Fibroblast of skin of right quadriceps (primary cell): ENCODE measurements at places on chromosomes 1 and 21.

- no peak for DNase-seq
Observed at GRCh38 chr1:230501242-230501641, 75.1 kb upstream of the PGBD5 start.

GRCh38 chr21:29240136-29240535, 58.6 kb upstream of the BACH1 start:
- DNase-seq = no peak

DNA sequence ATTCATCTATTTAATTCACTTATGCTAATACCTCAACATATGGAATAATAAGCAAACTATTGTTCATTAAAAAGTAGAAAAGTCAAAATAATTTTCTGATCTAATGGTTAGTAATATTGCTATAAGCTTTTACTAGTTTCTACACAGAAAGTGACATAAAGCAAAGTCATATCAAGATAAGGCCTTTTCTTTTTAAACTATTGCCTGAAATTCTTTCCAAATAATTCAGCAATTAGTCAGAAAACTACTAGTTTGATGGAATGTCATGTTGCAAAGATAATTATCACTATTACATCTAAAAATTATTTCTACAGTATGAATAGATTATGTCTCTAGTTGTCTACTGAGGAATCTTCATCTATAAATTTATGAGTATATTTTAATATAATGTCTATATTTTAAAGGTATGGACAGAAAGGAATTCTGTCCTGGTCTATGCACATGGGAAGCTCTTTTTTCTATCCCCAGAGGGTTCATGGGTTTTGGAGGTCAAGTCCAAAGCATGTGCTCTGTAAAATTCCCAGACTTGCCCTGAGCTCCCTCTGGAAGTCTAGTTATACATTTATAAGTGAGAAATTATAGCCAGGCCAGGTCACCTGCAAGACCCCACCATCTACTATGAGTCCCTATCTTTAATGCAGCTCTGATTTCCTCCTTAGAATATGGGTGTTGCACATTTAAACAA, 84.6 kb upstream of the DPYD start:
- DNase-seq = peak; percentile 62

GRCh38 chr1:226886122-226886901, 15.9 kb downstream of the PSEN2 start:
- DNase-seq = no peak

GRCh38 chr1:198175423-198176170, 18.8 kb downstream of the NEK7 start:
- DNase-seq = no peak

- DNase-seq = no peak
Observed at GRCh38 chr1:178133239-178133989, 39.5 kb downstream of the RASAL2 start.

GRCh38 chr1:184380468-184380867, 6.4 kb upstream of the C1orf21 start:
- no peak for DNase-seq

- DNase-seq = no peak
Observed at GRCh38 chr1:108878678-108879077, 1.9 kb downstream of the GPSM2 start.

- no peak for DNase-seq
Observed at GRCh38 chr1:148372731-148373130, 110.4 kb downstream of the PPIAL4G start.

- no peak for DNase-seq
Observed at GRCh38 chr1:218281285-218281684, 3.8 kb upstream of the RRP15 start.

GRCh38 chr1:175390522-175391254, 198.1 kb upstream of the KIAA0040 start:
- no peak for DNase-seq

GRCh38 chr1:114299331-114299975, 145.8 kb upstream of the SYT6 start:
- no peak for DNase-seq

- no peak for DNase-seq
Observed at GRCh38 chr1:183871142-183871541, 66.2 kb downstream of the RGL1 start.

DNA sequence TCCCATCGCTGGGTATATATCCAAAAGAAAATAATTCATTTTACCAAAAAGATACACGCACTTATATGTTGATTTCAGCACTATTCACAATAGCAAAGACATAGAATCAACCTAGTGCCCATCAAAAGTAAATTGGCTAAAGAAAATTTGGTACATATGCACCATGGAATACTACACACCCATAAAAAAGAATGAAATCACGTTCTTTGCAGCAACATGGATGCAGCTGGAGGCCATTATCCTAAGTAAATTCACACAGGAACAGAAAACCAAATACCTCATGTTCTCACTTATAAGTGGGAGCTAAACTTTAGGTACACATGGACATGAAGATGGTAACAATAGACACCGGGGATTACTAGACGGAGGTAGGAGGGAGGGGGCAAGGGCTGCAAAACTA, 50.0 kb upstream of the ZNF644 start:
- no peak for DNase-seq

- no peak for DNase-seq
Observed at GRCh38 chr1:224564454-224565084, 51.5 kb upstream of the CNIH3 start.

GRCh38 chr21:23718446-23719285, 1888.6 kb downstream of the MRPL39 start:
- no peak for DNase-seq

DNA sequence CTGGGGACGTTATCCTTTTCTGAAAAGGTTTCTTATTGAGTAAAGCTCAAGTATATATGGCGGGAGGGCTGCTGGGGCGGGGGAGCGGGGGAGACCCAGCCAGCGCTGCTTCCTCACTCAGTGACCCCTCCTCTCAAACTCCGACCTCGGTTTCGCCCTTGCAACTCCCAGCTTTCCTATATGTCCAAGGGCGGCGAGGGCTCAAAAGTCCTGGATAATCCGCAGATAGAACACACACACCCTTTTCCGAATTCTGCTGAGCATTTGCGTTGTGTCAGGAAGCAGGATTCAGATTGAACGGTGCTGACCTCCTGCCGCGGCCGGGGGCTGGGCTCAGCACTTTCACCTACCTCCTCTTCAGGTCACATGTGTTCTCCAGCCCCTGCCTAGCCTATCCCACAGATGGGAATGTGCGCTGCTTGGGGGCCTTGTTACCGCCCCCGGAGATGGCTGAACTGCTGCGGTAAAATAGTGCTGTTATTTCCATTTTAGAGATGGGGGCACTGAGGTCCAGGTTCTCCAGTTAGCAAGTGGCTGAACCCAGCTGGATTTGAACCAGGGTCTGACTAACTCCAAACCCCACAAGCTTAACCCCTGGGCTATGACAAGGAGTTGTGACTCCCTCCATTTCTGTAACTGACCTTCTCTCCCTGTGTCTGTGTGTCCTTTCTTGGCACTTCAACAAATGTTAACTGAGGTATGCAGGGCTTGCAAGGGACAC, 795 bp upstream of the AHDC1 start:
- DNase-seq = no peak

GRCh38 chr1:168236836-168237611, 11.2 kb downstream of the SFT2D2 start:
- no peak for DNase-seq

- DNase-seq = peak; percentile 36
Observed at GRCh38 chr1:163570071-163570470, 248.3 kb downstream of the NUF2 start.

DNA sequence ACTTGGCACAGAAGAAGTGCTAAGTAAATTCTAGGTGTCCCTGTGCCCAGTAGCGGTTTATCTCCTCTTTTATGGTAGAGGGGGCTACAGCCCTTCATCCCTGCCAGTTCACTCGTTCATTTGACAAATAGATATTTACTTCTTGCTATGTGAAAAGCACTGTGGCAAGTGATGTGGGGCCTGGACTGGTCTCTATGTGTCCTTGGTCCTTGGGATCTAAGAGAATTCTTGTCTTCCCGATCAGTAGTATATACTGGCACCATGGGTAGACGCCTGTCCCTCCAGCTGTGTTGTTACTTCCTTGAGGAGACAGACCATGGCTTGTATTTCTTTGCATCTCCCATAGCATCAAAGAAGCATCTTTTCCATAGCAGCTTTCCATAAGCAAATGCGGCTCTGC, 29.7 kb downstream of the EIF2D start:
- DNase-seq = no peak

DNA sequence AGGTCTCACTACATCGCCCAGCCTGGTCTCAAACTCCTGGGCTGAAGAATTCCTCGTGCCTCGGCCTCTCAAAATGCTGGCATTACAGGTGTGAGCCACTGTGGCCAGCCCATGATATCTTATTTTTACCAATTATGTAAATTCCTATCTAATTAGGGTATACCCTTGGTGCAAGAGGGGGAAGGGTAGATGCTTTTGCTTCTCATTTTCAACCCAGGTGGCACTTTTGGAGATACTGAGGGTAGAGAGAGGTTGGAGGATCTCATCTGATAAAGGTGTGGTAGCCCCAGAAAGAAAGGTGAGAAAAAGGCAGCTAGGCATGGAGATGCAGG, 17.4 kb downstream of the ENSA start:
- no peak for DNase-seq

GRCh38 chr1:161238039-161238473, at the start of gene NR1I3:
TSS of gene NR1I3 (minus strand) at chr1:161238203. CDS start at chr1:161236565, 1,638 bp downstream.
- DNase-seq = no peak

GRCh38 chr1:67088440-67088839, 34.5 kb upstream of the SLC35D1 start:
- no peak for DNase-seq

- DNase-seq = no peak
Observed at GRCh38 chr1:94384485-94385265, 33.5 kb upstream of the ABCD3 start.
